ENCODE measurements at places on chromosomes 13 and 19.

- no peak for DNase-seq
These were observed 1498.1 kb downstream of the UQCRFS1 start for GRCh38 chr19:27714857-27715256.

DNA sequence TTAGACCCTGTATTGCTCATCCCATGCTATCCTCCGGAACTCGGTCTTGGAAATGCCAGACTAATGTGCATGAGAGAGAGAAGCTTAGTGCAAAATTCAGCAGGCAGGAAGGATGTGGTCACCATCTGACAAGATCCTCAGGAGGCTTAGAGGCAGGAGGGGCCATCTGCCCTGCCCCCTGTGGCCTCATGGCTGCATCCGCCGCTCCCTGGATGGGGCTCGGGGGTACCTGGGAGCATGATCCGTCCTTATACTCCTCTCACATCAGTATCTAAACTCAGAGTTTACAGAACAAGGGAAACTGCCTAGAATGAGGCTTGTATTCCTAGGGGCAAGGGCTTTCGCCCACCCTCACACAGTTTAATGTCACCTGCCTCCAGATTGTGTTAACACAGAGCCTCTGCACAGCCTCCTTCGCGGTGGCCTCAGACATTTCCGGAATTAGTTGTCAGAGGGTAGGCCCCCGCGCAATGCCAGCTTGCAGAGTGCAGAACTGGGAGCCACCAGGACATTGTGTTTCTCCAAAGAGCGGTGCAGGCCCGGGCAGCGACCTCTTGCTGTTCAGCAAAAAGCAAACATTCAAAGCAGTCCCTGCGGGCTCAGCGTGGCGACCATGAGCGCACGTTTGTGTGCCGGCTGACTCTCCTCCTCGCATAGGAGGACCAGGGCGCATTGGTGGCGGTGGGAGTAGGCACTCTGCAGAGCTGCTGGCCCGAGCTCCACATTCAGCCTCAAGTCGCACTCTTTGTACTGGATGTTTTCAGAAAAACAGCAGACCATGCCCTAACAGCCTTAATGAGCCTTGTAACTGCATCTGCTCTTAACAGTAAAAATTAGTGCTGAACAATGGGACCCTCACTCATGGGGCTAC, 39.1 kb downstream of the GPR12 start:
- peak; percentile 58 for DNase-seq

GRCh38 chr19:17409990-17410389, 4.6 kb upstream of the BST2 start:
- no peak for DNase-seq

DNA sequence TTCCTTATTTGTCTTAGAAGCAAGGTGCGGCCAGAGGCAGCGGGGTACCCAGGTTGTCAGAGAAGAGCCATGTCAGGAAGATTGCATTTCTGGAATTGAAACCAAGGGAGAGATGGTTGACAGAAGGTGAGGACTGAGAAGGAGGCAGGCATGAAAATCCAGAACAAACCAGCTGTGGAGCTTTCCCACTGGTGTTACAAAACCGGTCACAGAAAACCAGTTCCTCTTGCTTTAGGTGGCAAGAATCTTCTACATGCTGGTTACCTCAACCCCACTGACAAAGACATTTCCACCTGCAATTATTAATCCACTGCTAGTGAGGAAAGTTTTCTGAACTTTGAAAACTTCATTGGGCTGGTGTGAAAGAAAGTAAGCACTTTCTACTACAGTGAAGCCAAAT, 64.0 kb upstream of the MED4 start:
- DNase-seq = no peak

DNA sequence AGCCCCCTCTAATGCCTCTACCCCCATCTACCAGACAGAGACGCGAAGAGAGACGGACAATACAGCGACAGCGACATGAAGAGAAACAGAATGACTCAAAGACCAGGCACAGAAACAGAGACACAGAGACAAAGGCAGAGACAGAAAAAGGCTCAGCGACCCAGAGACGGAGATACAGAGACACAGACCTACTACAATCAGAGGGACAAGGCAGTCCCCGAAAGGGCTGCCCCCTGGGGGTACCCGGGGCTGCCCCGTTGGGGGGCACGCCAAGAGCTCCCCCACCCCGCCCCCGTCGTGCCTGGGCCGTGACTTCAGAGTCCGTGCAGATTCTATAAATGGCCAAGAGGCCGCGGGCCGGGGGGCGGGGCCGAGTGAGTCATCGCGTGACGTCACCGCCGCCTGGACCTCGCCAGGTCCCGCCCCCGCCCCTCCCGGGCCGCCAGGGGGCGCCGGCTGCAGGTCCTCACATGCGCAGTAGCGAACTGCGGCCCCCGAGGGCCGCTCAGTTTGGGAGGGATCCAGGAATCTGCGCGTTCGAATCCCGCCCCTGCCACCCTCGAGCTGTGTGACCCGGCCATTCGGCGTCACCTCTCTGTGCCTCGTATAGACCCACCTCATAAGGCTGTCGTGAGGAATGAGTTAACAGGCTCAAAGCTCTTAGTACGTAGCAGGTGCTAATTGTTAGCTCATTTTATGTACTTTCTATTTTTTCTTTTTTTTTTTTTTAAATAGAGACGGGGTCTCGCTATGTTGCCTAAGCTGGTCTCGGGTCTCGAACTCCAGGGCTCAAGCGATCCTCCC, 2.7 kb upstream of the CNN1 start:
- peak; percentile 93 for DNase-seq

DNA sequence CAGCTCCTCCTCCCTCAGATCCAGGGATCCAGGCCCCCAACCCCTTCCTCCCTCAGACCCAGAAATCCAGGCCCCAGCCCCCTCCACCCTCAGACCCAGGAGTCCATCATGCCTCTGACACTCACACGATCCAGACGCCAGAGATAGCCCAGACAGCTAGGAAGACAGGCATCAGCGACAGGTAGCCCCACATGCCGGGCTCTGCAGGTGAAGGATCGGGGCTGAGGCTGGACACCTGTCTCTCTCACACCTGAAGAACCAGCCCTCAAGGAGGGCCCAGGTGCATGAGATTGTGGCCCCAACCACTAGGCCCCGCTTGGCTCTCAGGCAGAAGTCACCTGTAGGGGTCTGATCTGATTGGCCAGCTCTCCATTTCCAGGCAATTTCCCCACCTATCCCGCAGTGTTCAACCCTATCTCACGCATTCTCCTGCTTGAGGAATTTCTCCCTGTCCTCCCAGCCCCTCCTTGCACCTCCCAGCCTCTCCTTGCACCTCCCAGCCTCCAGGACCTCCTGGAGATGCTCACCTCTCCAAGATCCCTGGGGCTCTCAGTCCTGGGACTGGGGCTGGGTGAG, 4.2 kb downstream of the TMEM150B start:
- DNase-seq = no peak

GRCh38 chr13:45015300-45015699, 26.0 kb downstream of the GPALPP1 start:
- peak; percentile 25 for DNase-seq

- no peak for DNase-seq
These were observed 169.4 kb upstream of the MIR17HG start for GRCh38 chr13:91178099-91178498.

GRCh38 chr13:75787249-75787928, 151.3 kb downstream of the LMO7 start:
- DNase-seq = no peak

DNA sequence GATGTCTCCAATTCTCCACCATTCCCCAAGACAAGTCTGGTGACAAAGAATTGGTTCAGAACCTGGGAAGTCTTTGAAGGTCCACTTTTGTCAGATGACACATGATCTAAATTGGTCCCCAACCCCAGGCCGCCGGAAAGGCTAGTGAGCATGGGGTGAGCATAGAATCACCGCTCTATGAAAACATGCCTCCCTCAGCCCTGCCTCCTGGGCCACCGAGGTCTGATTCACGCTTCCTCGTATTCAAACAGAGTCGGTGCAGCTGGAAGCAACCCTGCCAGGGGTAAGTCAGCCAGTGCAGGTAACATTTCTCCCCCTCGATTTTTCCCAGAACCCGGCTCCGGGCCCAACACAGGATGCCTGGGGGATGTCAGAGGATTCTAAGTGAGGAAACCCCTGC, 33.9 kb upstream of the KLF2 start:
- DNase-seq = no peak

DNA sequence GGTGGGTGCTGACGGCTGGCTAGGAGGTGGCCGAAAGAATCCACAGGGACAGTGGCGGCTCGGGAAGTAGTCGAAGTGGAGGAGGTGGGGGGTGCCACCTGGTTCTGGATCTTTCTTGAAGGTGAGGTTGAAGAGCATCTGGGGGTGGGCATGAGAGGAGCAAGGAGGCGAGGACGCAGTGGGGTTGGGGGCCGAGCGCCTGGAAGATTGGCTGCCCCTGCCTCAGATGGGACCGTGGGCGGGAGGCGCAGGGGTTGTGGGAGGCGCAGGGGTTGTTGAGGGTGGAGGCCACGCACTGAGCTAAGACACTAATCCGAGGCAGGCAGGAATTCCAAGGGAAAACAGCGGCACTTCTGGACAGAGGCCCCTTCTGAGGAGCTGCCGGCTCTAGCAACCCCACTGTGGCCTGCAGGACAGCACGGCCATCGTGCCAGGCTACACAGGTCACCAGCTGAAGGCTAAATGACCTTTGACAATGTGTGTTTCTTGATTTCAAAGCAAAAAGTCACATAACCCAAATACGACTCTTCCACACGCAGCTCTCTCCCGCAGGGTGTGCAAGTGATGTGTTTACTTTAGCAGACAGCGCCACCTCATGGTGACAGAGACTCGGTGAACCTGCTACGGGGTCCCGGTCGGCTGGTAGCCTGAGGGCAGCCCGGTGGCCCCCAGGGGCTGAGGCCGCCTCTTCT, 44.1 kb upstream of the RANBP3 start:
- peak; percentile 82 for DNase-seq

DNA sequence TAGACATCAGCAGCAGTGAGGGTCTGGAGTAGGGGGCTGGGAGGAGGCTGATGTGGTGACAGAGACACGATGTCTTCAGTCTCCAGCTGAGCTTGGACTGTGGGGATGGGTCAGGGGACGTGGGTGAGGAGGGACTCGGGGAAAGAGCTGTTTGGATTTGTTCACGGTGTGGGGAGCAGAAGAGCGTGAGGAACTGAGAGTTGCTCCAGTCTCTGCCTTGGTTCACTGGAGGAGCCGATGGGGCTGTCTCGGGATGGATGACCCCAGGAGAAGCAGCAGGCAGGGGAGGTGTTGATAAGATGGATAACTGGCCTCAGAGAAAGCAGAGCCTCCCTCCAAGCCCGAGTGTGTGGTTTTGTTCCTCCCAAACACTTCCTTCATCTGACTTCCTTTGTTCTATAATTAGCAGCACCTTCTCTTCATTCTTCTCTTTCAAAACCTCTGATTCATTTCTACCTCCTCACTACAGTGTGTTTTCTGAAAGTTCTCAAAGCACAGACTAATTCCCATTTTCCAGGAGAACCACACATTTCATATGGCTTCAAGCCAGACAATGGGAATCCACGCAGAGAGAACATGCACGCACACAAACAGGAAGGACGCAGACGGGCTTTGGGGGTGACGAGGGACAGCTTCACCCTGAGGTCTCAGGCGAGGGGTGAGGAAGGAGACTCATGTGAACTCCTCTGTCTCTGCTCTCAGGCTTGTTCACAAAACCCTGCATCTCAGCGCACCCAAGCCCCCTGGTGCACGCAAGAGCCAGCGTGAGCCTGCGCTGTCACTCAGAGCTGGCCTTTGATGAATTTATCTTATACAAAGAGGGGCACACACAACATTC, 18.6 kb downstream of the LAIR2 start:
- DNase-seq = peak; percentile 50

GRCh38 chr19:4456476-4456842, 1.1 kb downstream of the UBXN6 start:
- no peak for DNase-seq

GRCh38 chr13:89628567-89628966, 1718.9 kb upstream of the MIR17HG start:
- DNase-seq = no peak

- DNase-seq = no peak
These were observed 4.4 kb downstream of the SULT2A1 start for GRCh38 chr19:47881757-47882156.

DNA sequence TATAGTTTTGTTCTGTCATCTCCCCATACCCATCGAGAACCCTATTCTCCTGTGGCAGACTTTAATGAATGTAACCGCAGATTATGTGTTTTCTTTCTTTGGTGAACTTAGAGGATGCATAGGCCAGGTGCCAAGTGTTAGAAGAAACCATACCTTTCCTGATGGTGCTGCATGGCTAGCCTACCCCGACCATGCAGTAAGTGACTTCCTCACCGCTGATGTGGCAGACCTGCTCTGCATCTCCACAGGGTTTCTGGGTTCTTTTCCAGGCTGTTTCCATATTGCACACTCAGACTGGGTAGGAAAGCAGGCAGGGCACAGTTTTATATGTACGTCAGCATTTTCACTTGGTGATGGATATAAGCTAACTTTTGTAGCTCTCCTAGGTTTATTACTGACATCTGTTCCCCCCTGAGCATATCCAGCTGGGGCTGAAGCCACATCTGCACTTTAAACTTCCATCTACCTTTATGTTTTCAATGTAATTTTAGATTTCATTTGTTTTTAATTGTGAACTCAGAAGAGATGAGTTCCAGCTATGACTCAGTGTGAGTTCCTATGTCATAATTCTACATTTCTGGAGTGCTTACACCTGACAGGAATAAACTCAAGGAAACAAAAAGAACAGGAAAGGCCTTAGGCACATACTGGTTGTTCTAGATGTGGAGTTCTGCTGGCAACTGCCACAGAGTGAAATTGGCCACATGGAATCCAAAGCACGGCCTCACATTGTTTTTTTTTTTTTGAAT, 42.3 kb downstream of the LRCH1 start:
- DNase-seq = no peak

Data from activated CD4-positive, alpha-beta T cell treated with anti-CD3 and anti-CD28 coated beads, Interleukin-10, Interleukin-2, amounts not matched to agents 100 ng/mL and 50 ng/mL, durations not matched to agents 16 hours and 8 hours (primary cell).